ENCODE measurements at places on chromosomes 4 and X. TPM values are rescaled to one million over a fixed set of nuclear protein-coding genes. Genes with fewer than 3 reads are reported as not detected.

SMARCA5 gene
- 52.4 TPM for total RNA-seq

ZNF141 gene
- total RNA-seq = 16.5 TPM

RHOXF1 gene
- total RNA-seq = not detected

SLITRK2 gene
- total RNA-seq = 0.61 TPM

WAS gene
- 16.4 TPM for total RNA-seq

TMEM31 gene
- not detected for total RNA-seq

HTN1 gene
- total RNA-seq = not detected

DNA sequence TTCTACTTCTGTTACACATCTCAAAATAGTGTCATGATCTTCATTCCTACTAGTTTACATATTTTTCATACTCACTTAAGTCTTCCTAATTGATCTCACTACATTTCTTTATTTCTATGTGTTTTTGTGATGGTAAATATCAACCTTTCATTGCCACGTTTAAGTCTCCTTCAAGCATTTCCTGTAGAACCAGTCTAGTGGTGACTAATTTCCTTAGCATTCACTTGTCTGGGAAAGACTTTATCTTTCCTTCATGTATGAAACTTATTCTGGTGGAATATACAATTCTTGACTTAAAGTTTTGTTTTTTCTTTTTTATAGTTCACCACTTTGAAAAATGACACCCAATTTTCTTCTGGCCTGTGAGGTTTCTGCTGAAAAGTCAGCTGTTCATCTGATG lies 181.4 kb upstream of the NEIL3 start:
- no peak for DNase-seq
- no peaks in the 10 kb centered on the region for H3K36me3 ChIP-seq
- no peak overlapping the region for H3K4me3 ChIP-seq
- no peak overlapping the region for H3K27ac ChIP-seq
- no peaks in the 10 kb centered on the region for H3K4me1 ChIP-seq
- H3K27me3 ChIP-seq = no peaks in the 10 kb centered on the region

DNA sequence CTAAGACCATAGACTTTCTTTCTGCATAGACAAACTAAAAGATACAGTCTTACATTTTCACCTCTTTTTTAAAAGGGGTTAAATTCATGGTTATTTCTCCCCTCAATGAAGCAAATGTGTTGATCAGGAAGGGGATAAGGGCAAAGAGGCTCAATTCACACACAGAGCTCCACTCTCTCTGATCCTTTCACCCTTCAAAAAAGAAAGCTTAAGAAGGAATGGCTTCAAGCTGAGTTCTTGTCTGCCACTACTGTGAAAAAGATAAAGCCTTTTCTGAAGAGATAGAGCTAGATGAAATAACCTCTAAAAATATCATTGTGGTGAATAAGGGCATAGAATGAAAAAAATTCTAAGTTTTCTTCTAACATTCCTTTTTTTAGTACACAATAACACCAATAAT lies 28.3 kb downstream of the SEPSECS start:
- DNase-seq = no peak
- H3K4me1 ChIP-seq = no peaks in the 10 kb centered on the region
- H3K4me3 ChIP-seq = no peak overlapping the region

- no peak for DNase-seq
- H3K27me3 ChIP-seq = no peaks in the 10 kb centered on the region
- H3K36me3 ChIP-seq = no peaks in the 10 kb centered on the region
- no peak overlapping the region for H3K4me3 ChIP-seq
- H3K4me1 ChIP-seq = peaks cover 4% of the 10 kb centered on the region
Observed at GRCh38 chr4:9899306-9900055, 118.0 kb downstream of the DRD5 start.

GRCh38 chr4:172996571-172997216 lies 171.9 kb upstream of the GALNT7 start:
- H3K27me3 ChIP-seq = no peaks in the 10 kb centered on the region
- H3K4me1 ChIP-seq = no peaks in the 10 kb centered on the region
- DNase-seq = no peak
- no peak overlapping the region for H3K27ac ChIP-seq
- H3K36me3 ChIP-seq = no peaks in the 10 kb centered on the region
- no peak overlapping the region for H3K4me3 ChIP-seq

DNA sequence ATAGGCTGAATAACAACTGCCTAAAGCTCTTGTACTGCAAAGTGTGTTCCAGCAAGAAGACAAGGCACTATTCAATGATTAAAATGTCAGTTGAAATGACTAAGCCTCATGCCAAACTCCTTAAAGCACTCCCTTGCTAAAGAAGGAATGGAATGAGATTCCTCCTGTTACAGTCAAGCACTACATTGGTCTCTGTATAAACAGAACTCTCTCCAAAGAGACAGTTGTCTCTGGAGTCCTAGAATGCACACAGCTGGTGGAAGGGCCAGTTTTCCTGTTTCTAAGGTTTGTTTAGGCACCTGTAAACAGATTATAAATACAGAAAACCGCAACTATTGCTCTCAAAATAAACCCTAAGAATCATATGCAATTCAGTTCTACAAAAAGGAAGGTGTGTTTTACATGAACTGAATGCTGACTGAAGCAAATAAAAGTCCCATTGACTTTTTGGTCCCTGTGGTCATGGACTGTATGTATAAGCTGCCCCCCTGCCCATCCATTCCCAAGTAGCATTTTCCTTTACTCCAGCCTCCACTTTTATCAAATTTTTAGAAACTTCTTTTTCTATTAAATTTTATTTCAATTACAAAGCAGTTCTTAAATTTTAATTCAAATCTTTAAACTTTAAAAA lies 47.0 kb downstream of the FAT1 start:
- no peaks in the 10 kb centered on the region for H3K36me3 ChIP-seq
- H3K27me3 ChIP-seq = no peaks in the 10 kb centered on the region
- no peak for DNase-seq
- H3K4me3 ChIP-seq = no peak overlapping the region
- peak overlapping the region; percentile 41 for H3K27ac ChIP-seq
- no peaks in the 10 kb centered on the region for H3K4me1 ChIP-seq

DNA sequence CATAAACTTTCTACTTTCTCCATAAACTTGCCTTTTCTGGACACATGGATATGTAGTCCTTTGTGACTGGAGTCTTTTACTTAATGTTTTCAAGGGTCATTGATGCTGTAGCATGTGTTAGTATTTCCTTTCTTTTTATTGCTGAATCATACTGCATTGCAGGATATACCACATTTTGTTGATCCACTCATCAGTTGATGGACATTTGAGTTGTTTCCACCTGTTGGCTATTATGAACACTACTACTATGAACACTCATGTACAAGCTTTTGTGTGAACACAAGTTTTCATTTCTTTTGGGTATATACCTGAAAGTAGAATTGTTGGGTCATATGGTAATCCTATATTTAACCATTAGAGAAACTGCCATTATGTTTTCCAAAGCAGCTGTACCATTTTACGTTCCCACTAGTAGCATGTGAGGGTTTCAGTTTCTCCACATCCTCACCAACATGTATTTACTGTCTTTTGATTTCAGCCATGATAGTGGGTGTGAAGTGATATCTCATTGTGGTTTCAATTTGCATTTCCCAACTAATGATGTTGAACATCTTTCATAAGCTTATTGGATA lies 26.3 kb upstream of the GPM6B start:
- no peak for DNase-seq
- no peak overlapping the region for H3K27ac ChIP-seq
- H3K4me3 ChIP-seq = no peak overlapping the region
- no peaks in the 10 kb centered on the region for H3K36me3 ChIP-seq

DNA sequence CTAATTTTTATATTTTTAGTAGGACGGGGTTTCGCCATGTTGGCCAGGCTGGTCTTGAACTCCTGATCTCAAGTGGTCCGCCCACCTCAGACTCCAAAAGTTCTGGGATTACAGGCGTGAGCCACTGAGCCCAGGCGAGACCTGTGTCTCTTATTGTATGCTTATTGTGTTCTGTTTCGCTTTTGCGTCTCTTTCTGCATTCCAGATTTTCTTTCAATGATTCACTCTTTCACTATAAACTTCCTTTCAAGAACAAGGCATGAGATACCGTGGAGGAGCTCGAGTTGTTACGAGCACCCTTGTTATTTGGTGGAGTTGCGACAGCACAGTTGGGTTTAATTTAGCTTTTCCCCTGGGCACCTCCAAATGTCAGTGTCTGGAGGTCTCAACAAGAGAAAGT lies 366.7 kb upstream of the FAT1 start:
- no peaks in the 10 kb centered on the region for H3K27me3 ChIP-seq
- no peaks in the 10 kb centered on the region for H3K36me3 ChIP-seq

- H3K27ac ChIP-seq = no peak overlapping the region
- no peaks in the 10 kb centered on the region for H3K27me3 ChIP-seq
- no peaks in the 10 kb centered on the region for H3K36me3 ChIP-seq
- no peaks in the 10 kb centered on the region for H3K4me1 ChIP-seq
- DNase-seq = no peak
Observed at GRCh38 chr4:24680746-24681448, 96.5 kb upstream of the DHX15 start.

DNA sequence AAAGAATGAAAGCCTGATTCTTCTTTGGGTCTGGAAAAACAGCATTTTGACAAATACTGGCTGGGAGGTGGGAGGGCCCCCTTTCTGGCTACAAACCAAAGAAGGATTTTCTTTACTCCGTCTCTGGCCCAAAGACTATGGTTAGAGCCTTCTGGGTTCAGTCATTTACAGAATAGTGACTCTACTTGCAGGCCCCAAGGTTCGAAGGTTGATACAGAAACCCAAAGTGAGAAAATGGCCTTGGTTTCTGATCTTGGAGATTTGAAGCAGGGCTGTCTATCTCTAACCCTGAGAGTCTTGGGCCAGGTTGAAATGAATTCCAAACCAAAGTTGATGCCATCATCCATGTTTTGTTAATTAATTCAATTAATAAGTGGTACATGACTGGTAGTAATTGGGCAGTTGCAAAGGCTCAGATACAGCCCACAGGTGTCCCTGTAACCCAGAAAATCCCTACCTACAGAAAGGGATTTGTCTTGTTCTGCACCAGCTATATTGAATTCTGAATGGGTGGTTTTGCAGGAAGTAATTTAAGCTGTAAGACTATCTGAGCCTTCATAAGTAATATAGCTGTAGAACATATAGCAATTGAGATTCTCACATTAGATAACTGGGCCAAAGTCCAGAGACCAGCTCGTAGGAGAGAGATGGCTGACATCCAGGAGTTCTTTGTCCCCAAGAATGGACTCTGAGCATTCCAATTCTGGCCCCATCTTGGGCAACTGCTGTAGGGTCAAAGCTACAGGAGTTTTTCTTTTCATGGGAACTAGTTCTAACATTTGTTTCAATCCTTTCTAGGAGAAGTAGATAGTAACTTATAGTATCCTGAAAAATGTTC lies 34.5 kb downstream of the CHRNA9 start:
- H3K27ac ChIP-seq = no peak overlapping the region
- no peaks in the 10 kb centered on the region for H3K4me1 ChIP-seq
- no peaks in the 10 kb centered on the region for H3K36me3 ChIP-seq
- no peak overlapping the region for H3K4me3 ChIP-seq
- no peak for DNase-seq
- no peaks in the 10 kb centered on the region for H3K27me3 ChIP-seq

DNA sequence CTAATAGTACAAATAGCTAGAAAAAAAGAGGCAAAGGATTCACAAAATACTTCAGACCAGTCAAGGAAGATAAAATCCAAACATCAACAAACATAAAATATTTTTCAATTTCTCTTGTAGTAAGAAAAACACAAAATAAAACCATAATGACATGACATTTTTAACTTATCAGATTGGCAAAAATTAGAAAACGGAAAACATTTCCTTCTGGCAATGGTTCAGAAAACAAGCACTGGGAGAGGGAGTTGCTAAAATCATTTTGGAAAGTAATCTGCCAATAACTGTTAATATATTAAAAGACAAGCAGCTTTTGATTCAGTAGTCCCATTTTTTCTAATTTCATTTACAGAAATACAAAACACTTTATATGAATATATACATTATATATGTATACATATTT lies 26.1 kb downstream of the TKTL2 start:
- no peaks in the 10 kb centered on the region for H3K27me3 ChIP-seq
- H3K4me3 ChIP-seq = no peak overlapping the region
- DNase-seq = peak; percentile 7
- no peaks in the 10 kb centered on the region for H3K36me3 ChIP-seq

GRCh38 chr4:120844528-120844921 lies 78.0 kb downstream of the PRDM5 start:
- H3K27me3 ChIP-seq = no peaks in the 10 kb centered on the region
- peaks cover 6% of the 10 kb centered on the region for H3K4me1 ChIP-seq
- DNase-seq = no peak
- H3K4me3 ChIP-seq = no peak overlapping the region
- H3K27ac ChIP-seq = no peak overlapping the region

DNA sequence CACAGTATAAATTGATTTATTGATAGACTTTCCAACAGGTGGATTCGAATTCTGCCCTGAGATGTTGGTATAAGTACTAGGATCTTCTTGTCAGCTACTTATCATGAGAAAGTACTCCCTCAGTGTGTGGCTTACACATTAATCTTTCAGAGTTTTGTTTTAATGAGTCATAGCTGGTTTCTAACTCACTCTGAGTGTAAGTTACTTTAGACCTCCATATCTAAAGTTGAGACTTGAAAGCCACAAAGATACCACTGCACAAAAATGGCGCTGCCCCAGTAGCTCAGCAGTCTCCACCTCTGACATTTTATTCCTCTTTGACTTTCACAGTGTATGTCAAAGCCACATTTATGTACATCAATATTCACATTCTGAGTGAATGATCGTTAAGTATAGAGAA lies 318.5 kb downstream of the ARAP2 start:
- no peaks in the 10 kb centered on the region for H3K4me1 ChIP-seq
- H3K27me3 ChIP-seq = no peaks in the 10 kb centered on the region
- no peak overlapping the region for H3K4me3 ChIP-seq
- DNase-seq = no peak

- no peak overlapping the region for H3K4me3 ChIP-seq
- H3K4me1 ChIP-seq = no peaks in the 10 kb centered on the region
- H3K27ac ChIP-seq = no peak overlapping the region
- no peaks in the 10 kb centered on the region for H3K27me3 ChIP-seq
- DNase-seq = no peak
- H3K36me3 ChIP-seq = no peaks in the 10 kb centered on the region
Observed at GRCh38 chr4:181820553-181820952, 422.6 kb upstream of the TENM3 start.

DNA sequence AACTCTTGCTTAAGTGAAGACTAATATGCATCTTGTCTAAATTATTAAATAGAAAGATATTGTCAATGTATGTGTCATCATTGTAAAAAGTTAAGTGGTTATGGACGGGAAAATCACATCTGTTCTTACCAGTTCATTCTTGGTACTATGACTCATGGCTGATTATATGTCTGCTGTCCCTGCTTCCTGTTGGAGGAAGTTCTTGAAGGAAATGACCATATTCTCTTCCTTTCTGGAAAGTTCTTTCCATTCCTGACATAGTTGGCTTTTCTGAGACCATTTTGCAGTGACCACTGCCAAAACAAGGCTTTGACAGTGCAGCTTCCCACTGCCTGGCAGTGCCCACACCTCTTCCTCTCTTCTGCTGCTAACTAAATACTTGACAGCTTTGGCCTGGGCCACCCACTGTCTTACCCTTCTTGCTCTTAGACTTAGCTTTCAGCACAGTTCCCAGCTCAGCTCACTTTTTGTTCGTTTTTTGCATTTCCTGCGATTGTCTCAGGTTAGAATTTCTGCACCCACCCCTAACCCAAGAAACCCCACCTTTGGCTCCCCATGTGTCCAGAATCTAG lies 13.2 kb upstream of the CLDN24 start:
- no peaks in the 10 kb centered on the region for H3K4me1 ChIP-seq
- no peaks in the 10 kb centered on the region for H3K36me3 ChIP-seq
- no peaks in the 10 kb centered on the region for H3K27me3 ChIP-seq
- peak overlapping the region; percentile 42 for H3K27ac ChIP-seq
- H3K4me3 ChIP-seq = no peak overlapping the region
- DNase-seq = no peak

GRCh38 chr4:142832022-142832421 lies 14.1 kb downstream of the INPP4B start:
- H3K4me1 ChIP-seq = no peaks in the 10 kb centered on the region
- no peak overlapping the region for H3K4me3 ChIP-seq
- no peaks in the 10 kb centered on the region for H3K36me3 ChIP-seq
- no peak for DNase-seq

All from left lung (tissue), 14 donors.